Left ventricle myocardium superior (tissue), 1 donor: ENCODE measurements at places on chromosomes 16 and 17. TPM values are rescaled to one million over a fixed set of nuclear protein-coding genes. Genes with fewer than 3 reads are reported as not detected.

DNA sequence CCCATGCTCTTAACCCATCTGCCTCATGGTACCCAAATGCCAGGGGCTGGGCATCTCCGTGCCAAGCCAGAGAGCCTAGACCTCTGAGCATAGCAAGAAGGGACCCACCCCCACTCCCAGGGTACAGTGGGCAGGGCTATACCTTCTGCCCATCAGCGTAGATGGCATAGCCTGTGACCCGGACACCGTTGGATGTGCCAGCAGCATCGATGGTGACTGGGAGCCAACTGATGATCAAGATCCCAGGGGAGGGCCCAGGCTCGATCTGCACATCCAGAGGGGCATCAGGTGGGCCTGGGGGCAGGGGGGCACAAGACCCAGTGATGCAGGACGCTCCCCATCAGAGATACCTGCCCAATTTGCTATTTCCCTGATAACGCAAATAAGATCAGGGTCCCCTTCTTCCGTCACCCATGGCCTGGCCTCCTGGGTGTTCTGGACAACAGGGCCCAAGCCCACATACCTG is 17.1 kb downstream of the TSPOAP1 start:
- peak; percentile 8 for DNase-seq

DNA sequence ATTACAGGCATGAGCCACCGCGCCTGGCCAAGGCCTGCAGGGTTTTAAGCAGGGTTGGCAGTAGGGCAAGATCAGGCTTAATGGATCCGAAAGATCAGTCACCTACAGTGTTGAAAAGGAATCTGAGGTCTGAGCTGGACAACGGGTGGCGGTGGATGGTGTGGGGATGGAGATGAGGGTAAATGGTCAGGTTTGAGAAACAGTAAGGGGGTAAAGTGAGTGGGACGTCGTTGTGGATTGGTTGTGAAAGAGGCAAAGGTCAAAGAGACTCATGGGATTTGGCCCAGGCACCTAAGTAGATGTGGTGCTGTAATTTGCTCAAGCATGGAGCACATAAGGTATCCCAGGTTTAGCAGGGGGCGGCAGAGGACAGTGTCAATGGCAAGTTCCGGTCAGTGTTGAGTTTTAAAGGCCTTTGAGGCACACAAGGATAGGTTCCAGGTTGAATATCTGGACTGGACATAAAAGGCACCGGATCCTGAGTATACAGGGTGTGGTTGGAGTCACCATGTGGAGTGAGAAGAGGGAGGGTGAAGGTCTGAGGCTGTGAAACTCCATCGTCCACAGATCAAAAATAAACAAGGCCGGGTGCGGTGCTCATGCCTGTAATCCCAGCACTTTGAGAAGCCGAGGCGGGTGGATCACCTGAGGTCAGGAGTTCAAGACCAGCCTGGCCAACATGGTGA is 1.1 kb upstream of the SLC16A5 start:
- no peak for DNase-seq

GRCh38 chr17:14923981-14924380 is 341.1 kb downstream of the PMP22 start:
- DNase-seq = no peak

- no peak for DNase-seq
These were observed 758.4 kb downstream of the CDH8 start for GRCh38 chr16:61277849-61278248.

TOX3 gene
- total RNA-seq = not detected
